Left renal pelvis (tissue), 4 donors: ENCODE measurements at places on chromosomes 16 and 17.
A peak's percentile ranks its signal among the peaks of the same experiment; 100 is the strongest.

DNA sequence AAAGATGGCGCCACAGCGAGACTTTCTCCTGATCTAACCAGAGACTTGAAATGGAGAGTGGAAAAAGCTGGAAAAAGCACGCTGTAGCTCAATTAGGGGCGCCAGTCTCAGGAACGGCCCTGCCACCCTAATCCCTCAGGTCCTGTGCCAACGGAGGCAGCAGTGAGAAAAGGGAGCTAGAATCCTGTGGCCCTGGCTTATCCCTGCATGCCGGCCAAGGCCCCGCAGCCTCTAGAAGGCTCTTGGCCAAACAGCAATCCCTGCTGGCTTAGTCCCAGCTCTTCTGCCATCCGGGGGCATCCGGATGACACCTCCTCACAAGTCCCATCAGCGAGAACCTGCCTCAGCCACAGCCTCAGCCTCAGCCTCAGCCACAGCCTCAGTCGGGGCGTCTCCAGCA, 69.8 kb downstream of the MRM3 start:
- DNase-seq = no peak

DNA sequence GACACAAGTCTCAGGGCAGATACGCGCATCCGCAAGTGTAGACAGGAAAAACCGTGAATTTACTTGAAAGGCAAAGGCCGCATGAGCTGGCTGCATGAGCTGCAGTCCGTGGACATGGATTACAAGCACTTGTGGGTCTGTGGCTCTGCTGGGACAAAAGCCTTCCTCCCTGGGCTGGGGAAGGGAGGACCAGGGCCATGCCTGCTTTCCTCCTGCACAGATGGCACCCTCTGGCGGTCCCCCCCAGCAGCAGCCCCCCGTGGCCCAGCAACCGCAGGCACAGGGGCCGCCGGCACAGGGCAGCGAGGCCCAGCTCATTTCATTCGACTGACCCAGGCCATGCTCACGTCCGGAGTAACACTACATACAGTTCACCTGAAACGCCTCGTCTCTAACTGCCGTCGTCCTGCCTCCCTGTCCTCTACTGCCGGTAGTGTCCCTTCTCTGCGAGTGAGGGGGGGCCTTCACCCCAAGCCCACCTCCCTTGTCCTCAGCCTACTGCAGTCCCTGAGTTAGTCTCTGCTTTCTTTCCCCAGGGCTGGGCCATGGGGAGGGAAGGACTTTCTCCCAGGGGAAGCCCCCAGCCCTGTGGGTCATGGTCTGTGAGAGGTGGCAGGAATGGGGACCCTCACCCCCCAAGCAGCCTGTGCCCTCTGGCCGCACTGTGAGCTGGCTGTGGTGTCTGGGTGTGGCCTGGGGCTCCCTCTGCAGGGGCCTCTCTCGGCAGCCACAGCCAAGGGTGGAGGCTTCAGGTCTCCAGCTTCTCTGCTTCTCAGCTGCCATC, 1.7 kb upstream of the MRPL12 start:
- DNase-seq = no peak

DNA sequence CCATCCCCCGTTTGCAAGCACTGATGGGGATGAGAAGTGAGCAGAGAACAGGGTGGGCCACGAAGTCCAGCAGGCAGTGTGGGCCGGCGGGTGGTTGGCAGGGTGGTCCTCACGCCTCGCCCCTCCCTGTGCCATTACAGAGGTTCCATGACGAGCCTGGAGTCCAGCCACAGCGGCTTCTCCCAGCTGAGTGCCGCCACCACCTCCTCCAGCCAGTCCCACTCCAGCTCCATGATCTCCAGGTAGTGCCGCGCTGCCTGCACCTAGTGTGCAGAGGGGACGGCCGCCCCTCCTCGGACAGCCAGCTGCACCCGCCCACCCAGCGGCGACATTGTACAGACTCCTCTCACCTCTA, 73.0 kb downstream of the SEC14L1 start:
- DNase-seq = no peak

DNA sequence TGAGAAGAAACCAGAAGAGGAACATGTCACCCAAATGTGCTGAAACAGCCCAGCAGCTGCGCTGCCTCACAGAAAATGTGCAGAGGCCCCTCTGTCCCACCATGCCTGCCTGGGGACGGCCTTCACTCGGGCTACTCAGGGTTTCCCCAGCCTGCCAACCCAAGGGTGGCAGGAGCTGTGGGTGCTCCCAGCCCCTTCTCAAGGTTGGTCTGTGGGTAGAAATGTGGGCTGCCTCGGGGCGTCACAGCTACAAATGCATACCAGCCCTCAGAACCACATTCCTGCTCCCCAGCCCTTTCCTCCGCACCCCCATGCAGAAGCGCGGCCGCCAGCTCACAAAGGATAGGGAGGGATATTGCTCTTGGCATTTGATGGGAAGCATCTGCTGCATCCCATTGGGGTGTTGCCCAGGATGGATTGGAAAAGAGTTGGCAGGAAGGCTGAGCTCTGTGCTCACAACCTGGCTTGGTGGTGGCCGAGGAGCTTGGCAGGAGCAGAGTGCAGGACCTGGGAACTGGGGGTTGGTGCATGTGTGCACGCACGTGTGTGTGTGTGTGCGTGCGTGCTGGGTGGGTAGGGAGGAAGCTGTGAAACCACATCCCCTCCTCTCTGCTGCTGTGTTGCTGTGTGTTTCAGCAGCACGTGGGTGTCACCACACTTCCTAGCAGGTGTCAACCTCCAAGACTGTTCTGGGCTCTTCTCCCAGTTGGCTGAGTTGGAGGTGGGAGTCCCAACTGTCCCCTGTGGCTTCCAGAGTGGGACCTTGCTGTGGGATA, 304.4 kb downstream of the SEC14L1 start:
- no peak for DNase-seq

DNA sequence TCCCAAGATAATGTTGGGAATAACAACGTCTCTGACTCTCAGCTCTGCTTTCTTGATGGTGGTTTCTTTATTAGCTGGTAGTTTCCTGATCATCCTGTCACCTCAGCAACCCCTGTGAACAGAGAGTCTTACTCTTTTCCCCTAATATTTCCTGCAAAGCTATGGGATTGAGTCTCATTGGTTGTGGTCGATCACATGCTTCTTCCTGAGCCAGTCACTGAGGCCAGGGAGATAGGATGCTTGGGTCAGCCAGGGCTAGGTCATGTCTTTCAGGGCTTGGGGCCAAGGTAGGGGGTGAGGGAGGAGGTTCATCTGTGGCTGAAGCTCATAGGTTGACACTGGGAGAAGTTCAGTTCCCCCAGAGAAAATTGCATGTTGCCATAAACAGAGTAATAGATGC, 114.3 kb downstream of the ABCC1 start:
- no peak for DNase-seq

DNA sequence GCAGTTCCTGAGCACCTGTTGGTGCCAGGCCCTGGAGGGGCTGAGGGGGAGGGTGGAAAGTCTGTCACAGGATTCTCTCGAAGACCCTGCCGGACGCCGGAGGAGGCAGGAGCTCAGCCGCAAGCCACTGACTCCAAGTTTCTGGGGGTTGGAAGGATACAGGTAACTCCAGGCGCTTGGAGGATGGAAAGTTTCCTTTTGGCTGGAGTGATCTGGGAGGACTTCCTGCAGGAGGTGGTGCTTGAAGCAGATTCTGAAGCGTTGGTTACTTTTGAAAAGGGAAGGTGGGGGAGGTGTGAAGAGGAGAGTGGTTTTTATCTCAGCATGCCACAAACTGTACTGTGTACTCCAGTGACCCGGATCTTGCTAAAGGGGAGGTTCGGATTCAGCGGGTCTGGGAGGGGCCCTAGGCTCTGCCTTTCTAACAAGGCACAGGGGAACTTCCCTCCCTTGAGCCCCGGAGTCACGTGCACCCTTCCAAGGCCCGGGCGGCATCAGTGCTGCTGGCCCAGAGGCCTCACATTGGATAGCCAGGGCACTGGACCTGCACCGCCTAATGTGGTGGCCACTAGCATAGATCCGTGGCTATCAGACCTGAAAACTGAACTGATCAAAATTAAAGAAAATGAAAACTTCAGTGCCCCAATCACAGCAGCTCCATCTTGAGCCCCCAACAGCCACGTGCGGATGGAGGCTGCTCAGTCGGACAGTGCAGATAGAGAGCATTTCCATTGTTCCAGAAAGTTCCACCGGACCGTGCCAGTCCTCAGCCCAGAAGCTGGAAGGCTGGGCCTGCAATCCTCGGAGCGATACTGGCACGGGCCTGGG, 42.2 kb upstream of the GSE1 start:
- no peak for DNase-seq

- peak; percentile 82 for DNase-seq
These were observed at the start of gene CNP for GRCh38 chr17:41966463-41967140. CNP (plus strand) TSS chr17:41966795; CDS start chr17:41966885, 90 bp downstream.

GRCh38 chr17:65509032-65509431, 52.4 kb downstream of the AXIN2 start:
- DNase-seq = no peak

DNA sequence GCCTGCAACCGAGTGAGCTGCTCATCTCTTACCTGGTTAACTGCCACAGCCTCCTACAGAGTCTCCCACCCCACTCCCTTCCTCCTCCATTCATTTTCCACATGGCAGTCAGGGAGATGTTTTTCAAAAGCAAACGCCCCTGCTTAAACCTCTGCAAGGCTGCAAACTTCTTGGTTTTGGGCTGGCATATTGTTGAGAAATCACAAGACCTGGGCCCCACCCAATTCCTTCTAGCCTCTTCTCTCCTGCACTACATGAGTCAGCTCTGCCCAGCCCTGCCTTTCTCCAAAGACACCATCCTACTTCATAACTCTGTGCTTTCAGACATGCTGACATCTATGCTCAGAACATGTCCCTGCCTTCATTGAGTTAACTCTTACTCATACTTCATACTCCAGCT, 136.1 kb downstream of the SPACA3 start:
- DNase-seq = no peak

GRCh38 chr17:32610943-32611342, 124.2 kb downstream of the CDK5R1 start:
- DNase-seq = no peak

- DNase-seq = no peak
These were observed 604 bp upstream of the ZC3H18 start for GRCh38 chr16:88569614-88569984.

- DNase-seq = no peak
These were observed 106.1 kb downstream of the WWOX start for GRCh38 chr16:78205506-78205905.

GRCh38 chr17:8887834-8888703, 20.6 kb upstream of the PIK3R6 start:
- peak; percentile 21 for DNase-seq

- DNase-seq = no peak
These were observed 170.8 kb upstream of the FAM20A start for GRCh38 chr17:68771867-68772515.

DNA sequence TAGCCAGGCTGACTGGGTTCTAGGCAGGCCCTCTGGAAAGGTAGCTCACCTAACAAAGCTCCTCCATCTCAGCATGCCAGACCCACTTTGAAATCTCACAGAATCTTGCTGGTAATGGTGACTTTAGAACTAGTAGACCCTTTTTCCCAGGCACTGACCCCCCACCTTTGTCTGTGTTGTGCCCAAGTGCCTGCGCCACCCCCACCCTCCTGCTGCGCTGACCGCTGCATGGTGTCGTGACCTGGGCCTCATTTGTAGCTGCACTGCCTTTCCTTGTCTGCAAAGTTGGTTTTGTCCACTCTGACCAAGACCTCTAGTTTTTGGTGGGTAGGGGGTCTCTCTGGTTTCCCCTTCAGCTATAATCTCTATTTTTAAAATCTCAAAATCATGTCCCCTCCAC, 6.8 kb downstream of the ATXN1L start:
- no peak for DNase-seq

GRCh38 chr17:77465358-77466041, 324.7 kb downstream of the SEC14L1 start:
- DNase-seq = no peak

GRCh38 chr17:77473615-77474226, 333.0 kb downstream of the SEC14L1 start:
- DNase-seq = no peak

GRCh38 chr17:78458736-78459335, 80.4 kb downstream of the PGS1 start:
- no peak for DNase-seq

DNA sequence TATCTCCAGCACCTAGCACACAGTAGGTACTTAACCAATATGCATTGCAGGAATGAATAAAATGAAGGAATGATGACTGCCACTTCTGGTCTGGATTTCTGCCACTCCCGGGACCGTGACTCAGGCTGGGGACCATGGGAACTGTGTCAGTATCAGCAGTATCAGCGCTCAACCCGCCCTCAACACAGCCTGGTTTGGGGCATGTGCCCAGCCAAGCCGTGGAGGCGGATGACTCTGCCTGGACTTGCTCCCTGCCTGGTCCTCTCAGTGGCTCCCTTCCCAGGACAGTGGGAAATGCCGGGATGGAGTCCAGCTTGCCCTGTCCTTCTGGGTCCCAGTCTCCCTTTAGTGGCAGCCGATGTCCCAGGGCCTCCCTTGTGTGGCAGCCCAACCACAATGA, 55.1 kb downstream of the SRCIN1 start:
- no peak for DNase-seq
